ENCODE measurements at places on chromosomes 16 and 17. TPM values are rescaled to one million over a fixed set of nuclear protein-coding genes. Genes with fewer than 3 reads are reported as not detected.
A peak's percentile ranks its signal among the peaks of the same experiment; 100 is the strongest.

DNA sequence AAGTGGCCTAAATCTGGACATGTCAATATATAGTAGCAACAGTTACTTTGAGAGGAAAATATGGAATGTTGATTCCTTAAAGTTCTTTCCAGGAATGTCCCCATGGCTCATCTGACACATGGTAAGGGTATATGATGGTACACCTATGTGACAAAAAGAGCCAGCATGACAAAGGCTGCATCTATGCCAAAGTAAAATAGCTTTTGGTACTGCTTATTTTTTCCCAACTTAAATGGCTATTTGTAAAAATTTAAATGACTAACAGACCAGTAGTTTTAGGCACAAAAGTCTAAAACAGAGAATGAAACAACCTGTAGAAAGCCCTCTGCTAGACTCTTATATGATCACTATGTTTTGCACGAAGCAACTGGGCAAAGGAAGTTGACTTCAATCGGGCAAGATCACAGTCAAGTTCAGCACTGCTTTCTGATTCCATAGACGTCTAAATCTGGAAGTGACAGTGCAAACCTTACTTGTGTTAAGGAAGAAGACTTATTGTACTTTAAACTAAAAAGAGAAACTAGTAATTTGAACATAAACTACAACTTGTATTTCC lies 135.1 kb downstream of the SKAP1 start:
- H3K36me3 ChIP-seq = no peaks in the 10 kb centered on the region
- H3K4me1 ChIP-seq = no peaks in the 10 kb centered on the region
- peaks cover 66% of the 10 kb centered on the region for H3K27me3 ChIP-seq
- no peak for DNase-seq
- no peak overlapping the region for H3K4me3 ChIP-seq

DNA sequence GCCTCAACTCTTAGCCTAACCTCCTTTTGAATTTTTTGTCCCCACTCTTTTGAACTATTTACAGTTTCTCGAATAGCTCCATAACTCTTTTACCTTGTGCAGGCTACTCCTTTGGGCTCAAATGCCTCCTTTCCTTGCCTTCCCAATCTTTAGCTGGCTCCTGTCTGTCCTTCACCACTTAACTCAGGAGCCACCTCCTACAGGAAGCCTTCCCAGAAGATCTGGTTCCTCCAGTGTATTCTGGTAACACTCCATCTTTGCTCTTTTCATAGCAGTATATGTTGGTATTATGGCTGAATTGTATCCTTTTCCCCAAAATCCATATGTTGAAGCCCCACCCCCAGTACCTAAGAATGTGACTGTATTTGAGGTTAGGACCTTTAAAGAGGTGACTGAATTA lies 9.0 kb upstream of the GRB2 start:
- no peak overlapping the region for H3K27ac ChIP-seq
- peaks cover 11% of the 10 kb centered on the region for H3K27me3 ChIP-seq
- no peak overlapping the region for H3K4me3 ChIP-seq
- H3K4me1 ChIP-seq = no peaks in the 10 kb centered on the region
- no peak for DNase-seq

GRCh38 chr16:81654346-81654745 lies 124.7 kb upstream of the PLCG2 start:
- no peaks in the 10 kb centered on the region for H3K27me3 ChIP-seq
- peaks cover 5% of the 10 kb centered on the region for H3K36me3 ChIP-seq
- H3K27ac ChIP-seq = no peak overlapping the region
- H3K4me3 ChIP-seq = no peak overlapping the region
- no peak for DNase-seq

- peak overlapping the region; percentile 85 for H3K4me3 ChIP-seq
- H3K36me3 ChIP-seq = no peaks in the 10 kb centered on the region
- no peak overlapping the region for H3K27ac ChIP-seq
- no peaks in the 10 kb centered on the region for H3K27me3 ChIP-seq
- DNase-seq = no peak
- peaks cover 21% of the 10 kb centered on the region for H3K4me1 ChIP-seq
Measured at GRCh38 chr17:45150911-45151809, 2.9 kb downstream of the HEXIM1 start.

GRCh38 chr17:19911033-19911432 lies 43.3 kb upstream of the ULK2 start:
- H3K36me3 ChIP-seq = peaks cover 23% of the 10 kb centered on the region
- no peak overlapping the region for H3K27ac ChIP-seq
- DNase-seq = peak; percentile 24
- H3K4me1 ChIP-seq = peaks cover 5% of the 10 kb centered on the region
- H3K27me3 ChIP-seq = no peaks in the 10 kb centered on the region

GRCh38 chr16:20064931-20065330 lies 8.8 kb downstream of the GPR139 start:
- H3K27me3 ChIP-seq = peaks cover 9% of the 10 kb centered on the region
- no peaks in the 10 kb centered on the region for H3K36me3 ChIP-seq
- DNase-seq = no peak
- H3K27ac ChIP-seq = no peak overlapping the region

GRAPL gene
- not detected for total RNA-seq

PLD2 gene
- total RNA-seq = 36.0 TPM

Measured in neural progenitor cell (in vitro differentiated cells).